Heart right ventricle (tissue), 16 donors: ENCODE measurements at places on chromosomes 7 and 10. TPM values are rescaled to one million over a fixed set of nuclear protein-coding genes. Genes with fewer than 3 reads are reported as not detected.

Gene GATAD1
- 25.2 TPM for polyA plus RNA-seq

Gene CPEB3
- polyA plus RNA-seq: 4.9 TPM

DNA sequence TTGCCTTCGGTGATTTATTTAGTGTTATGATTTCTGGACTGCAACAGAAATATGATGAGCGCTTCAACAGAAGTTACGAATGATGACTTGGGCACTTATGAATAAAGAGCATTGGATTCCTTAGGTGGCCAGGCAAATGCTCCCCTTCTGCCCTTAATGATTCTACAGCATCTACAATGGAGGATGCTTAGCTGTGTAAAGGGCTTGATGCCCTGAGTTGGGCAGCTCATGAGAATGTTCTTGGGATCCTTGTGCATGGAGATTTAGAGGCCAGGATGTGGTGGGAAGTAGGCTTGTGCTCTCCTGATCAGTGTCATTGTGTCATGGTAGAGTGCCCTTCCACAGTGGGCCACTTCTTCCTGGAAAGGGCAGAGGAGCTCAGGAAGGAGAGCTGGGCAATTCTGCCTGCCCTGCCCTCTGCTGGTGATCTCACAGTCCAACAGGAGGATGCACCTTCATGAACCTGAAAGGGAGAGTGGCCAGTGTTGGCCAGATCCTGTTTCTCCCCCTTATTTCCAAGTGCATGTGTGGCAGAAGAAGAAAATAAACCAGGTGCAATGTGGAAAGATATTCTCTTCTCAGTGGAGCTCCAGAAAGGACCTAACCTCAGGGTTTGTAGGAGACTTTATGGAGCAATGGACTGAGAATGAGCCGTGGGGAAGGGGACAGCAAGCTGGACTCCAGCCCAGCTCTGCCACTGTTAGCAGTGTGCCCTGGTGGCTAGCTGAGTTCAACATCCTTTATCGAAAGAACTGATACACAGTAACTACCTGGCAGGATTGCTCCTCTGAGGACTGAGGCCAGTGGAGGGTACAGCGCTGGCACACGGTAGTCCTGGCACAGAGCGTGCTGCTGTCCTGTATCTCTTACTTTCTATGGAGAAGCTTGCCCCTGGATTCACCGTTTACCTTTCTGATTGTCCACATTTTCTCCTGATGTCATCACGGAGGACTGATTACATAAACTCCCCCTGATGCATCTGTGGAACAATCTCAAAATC lies 182.9 kb downstream of the BMPER start:
- DNase-seq: no peak

Gene IGF2BP3
- polyA plus RNA-seq: not detected

- no peak for DNase-seq
These were observed 124.4 kb upstream of the NPS start for GRCh38 chr10:127424594-127425264.
